ENCODE measurements at places on chromosomes 2 and 18. TPM values are rescaled to one million over a fixed set of nuclear protein-coding genes. Genes with fewer than 3 reads are reported as not detected.

- peak; percentile 90 for DNase-seq
Observed at GRCh38 chr2:85257359-85257969, 70.3 kb downstream of the TGOLN2 start.

GRCh38 chr18:68533641-68534040, 181.3 kb downstream of the TMX3 start:
- DNase-seq: no peak

GRCh38 chr18:21230436-21230835, 11.6 kb upstream of the GREB1L start:
- no peak for DNase-seq

DNA sequence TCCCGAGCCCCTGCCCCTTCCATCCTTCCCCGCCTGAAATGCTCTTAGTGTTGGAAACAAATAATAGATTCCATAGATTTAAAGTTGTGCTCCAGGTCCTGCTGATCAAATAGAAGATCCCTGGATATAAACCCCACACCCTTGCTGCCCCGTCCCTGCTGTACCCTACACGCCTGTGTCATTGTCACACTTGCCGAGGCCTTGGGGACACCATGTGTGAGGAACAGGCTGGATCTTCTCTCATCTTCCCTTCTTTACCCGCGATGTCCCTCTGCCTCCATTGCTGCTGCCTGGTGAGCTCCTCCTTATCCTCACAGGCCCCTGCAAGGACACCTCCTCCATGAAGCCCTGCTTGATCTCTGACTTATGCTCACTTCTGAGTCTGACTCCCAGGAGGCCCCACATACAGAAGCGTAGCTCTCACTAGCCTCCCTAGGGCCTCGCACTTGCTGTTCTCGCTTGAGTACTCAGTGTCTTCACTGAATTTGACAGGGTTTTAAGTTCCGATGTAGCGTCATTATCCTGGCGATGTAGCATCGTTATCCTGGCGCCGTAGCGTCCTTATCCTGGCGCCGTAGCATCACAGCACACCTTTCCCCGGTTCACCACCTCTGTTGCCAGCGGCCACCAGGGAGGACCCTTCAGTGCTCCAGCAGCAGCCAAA, 221.9 kb downstream of the NDUFA10 start:
- DNase-seq: no peak

GRCh38 chr2:240601831-240602160, 15.3 kb downstream of the CAPN10 start:
- no peak for DNase-seq

GRCh38 chr2:38608755-38609154, 6.0 kb upstream of the HNRNPLL start:
- DNase-seq: no peak

DNA sequence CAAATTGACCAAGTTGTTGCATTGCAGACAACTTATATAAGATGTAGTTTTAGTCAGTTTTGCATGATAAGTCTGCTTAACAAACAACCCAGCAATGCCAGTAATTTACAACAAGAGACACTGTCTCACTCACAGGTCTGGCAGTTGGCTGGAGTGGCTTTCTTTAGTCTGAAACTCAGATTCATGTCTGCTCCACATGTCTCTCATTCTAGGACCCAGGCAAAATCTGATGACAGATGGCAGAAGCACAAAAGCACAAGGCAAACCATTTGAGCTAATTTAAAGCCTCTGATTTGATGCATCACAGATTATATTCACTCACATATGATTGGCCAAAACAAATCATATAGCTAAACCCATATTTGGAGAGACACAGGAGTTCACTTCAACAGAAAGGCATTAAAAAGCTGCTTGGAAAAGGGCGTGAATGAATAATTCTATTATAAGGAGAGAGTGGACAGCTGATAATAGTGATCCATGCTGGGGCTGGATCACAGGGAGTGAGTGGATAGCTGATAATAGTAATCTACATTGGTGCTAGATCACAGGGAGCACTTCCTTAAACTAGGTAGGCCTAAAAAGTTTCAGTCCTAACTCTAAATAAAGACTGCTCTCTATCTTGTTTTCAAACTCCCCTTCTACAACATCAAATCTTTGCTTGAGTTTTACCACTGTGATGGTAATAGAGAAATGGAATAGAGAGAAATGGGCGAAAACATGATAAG, 593.2 kb upstream of the ZNF804A start:
- DNase-seq: no peak

GRCh38 chr2:5401115-5401657, 291.0 kb upstream of the SOX11 start:
- DNase-seq: no peak

- no peak for DNase-seq
Observed at GRCh38 chr2:159571540-159572260, 44.6 kb downstream of the BAZ2B start.

- no peak for DNase-seq
Observed at GRCh38 chr2:240095556-240096523, 40.3 kb downstream of the COPS9 start.

- DNase-seq: peak; percentile 7
Observed at GRCh38 chr2:211093743-211094303, 537.4 kb downstream of the CPS1 start.

DNA sequence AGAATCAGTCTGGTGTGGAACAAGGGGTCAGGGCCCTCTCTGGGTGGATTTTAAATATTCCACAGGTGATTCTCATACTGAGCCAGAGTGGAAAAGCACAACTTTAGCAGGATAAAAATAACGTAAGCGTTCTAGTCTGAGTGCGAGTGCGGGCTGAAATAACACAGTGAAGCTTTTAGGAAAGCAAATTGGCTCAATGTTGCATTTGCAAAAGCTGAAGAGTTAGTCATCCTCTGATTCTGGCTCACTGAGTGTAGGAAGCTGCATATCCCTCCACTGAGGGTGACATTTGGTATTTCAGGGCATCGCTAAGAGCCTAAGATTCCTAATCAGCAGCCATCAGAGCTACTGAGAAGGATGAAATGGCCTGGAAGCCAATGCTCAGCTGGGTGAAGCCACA, 134.7 kb downstream of the RIF1 start:
- no peak for DNase-seq

DNA sequence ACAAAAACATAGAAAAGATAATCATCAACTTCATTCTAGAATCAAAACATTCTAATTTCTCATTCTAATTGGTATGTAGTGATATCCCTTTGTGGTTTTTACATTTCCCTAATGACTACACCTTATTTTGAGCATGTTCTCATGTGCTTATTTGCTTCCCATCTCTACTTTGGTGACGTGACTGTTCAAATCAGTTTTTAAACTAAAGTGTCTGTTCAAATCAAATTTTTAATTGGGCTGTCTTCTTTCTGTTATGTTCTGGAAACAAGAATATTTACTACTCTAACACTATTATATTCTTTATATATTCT, 45.5 kb downstream of the YES1 start:
- DNase-seq: no peak

- no peak for DNase-seq
Observed at GRCh38 chr2:227228061-227228667, 63.7 kb downstream of the COL4A3 start.

- DNase-seq: peak; percentile 57
Observed at GRCh38 chr2:205776139-205776538, 93.8 kb downstream of the NRP2 start.

Gene UGT1A6
- not detected for total RNA-seq

Gene CXCR1
- not detected for total RNA-seq

Gene ACTG2
- total RNA-seq: not detected

Gene CPO
- not detected for total RNA-seq
